ENCODE measurements at places on chromosomes 13 and 19.

DNA sequence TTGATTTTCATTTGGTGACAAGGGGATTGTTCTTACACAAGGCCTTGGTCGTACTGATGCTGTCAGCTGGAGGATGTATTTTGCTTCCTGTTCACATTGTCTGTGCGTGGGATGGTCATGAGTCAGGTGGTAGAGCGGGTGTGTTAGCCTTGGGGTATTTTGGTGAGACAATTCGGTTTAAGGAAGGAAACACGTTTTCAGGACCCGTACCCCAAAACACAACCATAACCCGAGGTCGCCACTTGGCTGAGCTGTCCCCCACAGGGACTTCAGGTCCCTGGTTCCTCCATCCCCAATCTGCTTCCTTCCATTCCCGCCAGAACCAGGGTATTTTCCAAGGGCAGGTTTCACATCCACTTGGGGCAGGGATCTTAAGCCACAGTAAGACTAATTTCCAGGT lies 15.0 kb downstream of the MYO9B start:
- peak; percentile 59 for DNase-seq

GRCh38 chr13:43054803-43055802 lies 31.7 kb downstream of the DNAJC15 start:
- no peak for DNase-seq

DNA sequence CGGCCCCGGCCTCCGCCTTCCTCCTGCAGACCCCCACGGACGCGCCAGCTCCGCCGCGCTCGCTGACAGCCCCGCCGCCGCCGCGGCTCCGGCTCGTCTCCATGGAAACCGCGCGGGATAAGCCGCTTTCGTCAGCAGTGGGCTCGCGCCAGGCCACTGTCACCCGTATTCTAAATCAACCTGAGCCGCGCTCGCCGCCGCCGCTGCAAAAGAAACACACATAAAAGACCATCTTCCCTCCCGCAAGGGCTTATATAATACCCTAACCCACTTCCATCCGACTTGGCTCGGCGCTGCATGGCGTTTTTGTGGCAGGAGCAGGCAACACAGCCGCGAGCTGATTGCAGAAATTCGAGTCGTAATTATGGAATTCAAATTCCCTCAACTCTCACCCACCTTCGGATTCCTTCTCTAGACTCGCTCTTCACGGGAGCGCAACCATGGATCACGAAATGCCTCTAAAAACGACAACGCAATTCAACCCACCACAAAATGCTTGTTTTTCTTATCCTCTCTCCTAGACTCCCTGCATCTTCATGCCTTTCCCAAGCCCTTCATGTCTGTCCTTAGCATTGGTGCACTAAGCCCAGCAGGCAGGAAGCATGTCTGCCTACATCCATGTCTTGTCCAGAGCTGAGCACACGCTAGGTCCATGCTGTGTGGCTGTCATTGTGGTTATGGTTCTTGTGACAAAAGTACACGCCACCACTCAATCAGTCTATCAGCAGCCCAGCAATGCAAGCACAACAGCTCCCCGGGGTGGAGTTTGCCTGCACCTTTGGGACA lies at the start of gene AMER2:
TSS of gene AMER2 (minus strand) at position 772 of the 786 bp plus-strand sequence. CDS start at position 103, 669 bp downstream.
- no peak for DNase-seq

- DNase-seq = no peak
These were observed 4.8 kb upstream of the DGKH start for GRCh38 chr13:42043676-42044075.

DNA sequence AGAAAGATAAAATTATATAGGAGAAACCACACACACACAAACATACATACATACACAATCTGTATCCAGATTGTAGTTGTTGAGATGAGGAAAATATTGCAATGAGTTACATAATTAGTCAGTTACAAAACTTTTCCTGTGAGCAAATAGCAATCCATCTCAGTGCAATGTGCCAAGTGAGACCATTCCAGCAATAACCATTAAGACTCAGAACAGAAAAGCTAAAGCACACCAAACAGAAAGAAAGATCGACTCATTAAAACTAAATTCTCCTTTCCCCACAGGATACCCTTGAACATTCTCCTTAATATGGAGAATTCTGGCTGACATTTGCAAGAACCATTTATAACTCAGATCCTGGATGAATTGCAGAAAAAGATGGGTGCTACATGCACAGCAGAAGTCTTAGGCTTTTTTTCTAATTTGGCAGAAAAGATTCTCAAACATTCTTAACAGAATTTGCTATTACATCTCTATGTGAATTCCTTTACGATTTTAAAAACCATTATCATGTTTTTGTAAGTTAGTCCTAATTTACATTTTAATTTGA lies 1341.2 kb upstream of the SPRY2 start:
- no peak for DNase-seq

- no peak for DNase-seq
These were observed 34.1 kb downstream of the SUGP2 start for GRCh38 chr19:18999016-18999758.

DNA sequence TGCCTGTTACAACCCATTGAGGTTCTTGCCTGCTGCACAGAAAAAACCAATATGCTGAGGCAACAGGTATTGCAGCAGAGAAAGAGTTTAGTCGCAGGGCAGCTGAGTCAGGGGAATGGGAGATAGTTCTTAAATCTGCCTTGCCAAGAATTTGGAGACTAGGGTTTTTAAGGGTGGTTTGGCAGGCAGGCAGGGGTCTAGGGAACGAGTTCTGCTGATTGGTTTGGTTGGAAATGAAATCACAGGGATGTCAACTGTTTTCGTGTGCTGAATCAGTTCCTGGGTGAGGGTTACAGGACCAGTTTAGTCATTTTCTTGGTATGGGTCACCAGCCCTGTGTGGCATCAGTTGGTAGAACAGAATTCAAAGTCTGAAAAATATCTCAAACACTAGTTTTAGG lies 36.6 kb downstream of the PDS5B start:
- peak; percentile 52 for DNase-seq

DNA sequence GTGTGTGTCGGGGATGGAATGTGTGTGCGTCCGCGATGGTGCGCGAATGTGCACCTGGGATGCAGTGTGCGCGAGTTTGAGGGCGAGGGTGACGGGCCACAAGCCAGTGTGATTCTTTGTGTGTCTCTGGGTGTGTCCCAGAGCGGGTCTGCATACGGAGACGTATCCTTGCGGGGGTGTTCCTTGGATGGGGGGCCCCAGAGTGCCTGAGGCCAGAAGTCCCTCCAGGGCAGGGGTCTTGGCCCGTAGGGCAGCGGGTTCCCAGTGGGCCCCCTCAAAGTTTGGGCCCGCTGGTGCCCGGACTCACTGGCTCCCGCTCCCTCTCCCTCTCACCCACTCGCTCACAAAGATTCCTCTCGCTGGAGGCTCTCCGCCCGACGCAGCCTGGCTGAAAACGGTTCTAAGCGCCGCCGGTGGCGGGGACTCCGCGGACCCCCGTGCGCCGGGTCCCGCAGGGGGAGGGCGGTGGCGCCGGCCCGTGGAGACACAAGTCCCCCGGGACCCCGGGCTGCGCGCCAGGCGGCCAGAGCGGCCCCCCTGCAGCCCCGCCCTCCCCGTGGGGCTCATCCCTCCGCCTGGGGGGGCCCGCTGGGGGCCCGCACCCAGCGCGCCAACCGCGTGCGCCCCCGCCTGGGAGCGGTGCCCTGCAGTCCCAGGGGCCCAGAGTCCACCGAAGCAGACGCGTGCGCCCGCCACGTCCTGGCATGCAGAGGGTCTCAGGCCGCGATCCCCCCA lies 886 bp downstream of the CRLF1 start:
- no peak for DNase-seq

- DNase-seq = no peak
These were observed 456.0 kb downstream of the PCDH17 start for GRCh38 chr13:58087566-58087965.

- no peak for DNase-seq
These were observed 204.4 kb downstream of the COG6 start for GRCh38 chr13:39859898-39860297.

DNA sequence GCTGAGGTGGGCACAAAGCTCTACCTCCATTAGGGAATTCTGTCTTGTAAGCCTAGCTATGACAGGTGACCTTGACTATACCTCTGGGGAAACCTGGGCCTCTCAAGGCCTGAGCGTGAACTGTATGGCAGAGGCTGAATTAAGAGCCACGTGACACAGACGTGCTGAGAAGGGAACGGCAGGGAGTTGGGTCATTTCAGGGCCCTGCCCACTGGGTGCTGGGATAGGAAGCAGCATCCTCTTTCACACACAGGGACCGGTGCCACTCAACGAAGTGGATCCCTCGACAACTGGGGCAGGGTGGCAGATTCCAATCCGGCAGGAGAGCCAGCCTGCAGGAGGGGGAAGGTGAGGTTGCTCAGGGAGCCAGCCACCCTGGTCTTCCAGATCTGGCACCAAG lies 9.2 kb downstream of the ASF1B start:
- no peak for DNase-seq

GRCh38 chr19:10670182-10670581 lies 16.0 kb downstream of the ILF3 start:
- no peak for DNase-seq

All from activated T-cell treated with anti-CD3 and anti-CD28 coated beads, Interleukin-2, amount 50 U/mL, for 48 hours (primary cell).